ELR (cell line): ENCODE measurements at places on chromosomes 13 and 19.
A peak's percentile ranks its signal among the peaks of the same experiment; 100 is the strongest.

DNA sequence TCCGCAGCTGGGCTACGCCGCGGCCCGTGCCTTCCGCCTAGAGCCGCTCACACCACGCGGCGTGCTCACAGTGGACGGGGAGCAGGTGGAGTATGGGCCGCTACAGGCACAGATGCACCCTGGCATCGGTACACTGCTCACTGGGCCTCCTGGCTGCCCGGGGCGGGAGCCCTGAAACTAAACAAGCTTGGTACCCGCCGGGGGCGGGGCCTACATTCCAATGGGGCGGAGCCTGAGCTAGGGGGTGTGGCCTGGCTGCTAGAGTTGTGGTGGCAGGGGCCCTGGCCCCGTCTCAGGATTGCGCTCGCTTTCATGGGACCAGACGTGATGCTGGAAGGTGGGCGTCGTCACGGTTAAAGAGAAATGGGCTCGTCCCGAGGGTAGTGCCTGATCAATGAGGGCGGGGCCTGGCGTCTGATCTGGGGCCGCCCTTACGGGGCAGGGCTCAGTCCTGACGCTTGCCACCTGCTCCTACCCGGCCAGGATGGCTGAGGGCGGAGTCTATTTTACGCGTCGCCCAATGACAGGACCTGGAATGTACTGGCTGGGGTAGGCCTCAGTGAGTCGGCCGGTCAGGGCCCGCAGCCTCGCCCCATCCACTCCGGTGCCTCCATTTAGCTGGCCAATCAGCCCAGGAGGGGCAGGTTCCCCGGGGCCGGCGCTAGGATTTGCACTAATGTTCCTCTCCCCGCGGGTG lies 7.4 kb downstream of the DBP start:
- DNase-seq: no peak

DNA sequence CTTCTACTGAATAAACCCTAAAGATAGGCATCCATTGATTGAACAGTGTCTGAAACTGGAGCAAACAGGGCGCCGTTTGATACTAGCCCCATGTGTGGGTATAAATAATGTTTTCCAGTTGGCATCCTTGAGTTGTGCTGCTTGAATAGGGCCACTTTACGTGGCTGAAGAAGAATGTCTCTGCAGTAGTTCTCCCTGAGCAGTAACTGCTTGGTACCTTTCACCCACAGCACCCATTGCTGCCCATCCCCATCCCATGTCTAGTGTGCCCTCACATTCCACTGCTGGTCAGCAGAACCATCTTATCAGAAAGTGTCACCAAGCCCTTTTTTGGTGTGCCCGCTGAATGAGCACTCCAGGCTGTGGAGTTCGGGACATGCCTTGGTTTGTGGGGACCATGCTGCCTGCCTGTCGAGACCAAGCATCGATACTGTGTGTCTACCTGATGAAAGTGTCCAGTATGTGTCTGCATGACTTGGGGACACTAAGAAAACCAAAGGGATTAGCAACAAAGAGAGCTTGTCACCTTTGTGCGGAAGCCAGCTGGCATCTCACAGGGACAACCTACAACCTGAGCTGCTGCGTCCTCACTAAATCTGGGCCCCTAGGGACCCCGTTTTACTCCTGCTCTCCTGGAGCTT lies 162.0 kb downstream of the TM9SF2 start:
- no peak for DNase-seq

DNA sequence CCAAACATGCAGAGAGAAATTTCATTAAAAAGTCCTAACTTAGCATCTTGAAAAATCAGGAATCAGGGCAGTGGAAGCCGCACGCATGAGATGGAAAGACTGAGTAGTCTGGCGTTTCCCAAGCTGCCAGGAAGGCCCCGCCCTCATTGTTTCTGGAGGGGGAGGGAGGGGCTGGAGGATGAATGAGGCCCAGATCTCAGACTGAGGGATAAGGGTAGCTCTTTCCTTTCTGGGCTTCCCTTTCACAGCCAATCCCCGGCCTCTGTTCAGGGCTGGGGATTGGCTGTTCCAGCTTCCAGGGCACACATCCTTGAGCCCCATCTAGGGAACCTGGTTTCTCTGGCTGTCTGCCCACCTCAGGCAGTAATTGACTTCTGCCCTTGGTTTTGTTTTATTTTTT lies 7.3 kb downstream of the C19orf53 start:
- DNase-seq: peak; percentile 84

- peak; percentile 42 for DNase-seq
These were observed 43.0 kb upstream of the HNRNPA1L2 start for GRCh38 chr13:52599037-52599847.

DNA sequence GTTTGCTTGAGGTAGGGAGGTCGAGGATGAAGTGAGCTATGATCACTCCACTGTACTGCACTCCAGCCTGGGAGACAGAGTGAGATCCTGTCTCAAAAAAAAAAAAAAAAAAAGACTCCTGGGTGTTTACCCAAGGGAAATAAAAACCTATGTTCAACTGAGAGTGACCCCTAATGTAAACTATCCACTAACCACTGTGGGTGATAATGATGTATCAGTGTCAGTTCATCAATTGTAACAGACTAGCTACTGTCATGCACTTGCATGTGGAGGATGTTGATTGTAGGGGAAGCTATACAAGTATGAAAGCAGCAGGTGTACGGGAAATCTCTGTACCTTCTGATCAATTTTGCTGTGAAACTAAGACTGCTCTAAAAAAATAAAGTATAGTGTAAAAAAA lies 2.6 kb upstream of the CIB3 start:
- DNase-seq: no peak

DNA sequence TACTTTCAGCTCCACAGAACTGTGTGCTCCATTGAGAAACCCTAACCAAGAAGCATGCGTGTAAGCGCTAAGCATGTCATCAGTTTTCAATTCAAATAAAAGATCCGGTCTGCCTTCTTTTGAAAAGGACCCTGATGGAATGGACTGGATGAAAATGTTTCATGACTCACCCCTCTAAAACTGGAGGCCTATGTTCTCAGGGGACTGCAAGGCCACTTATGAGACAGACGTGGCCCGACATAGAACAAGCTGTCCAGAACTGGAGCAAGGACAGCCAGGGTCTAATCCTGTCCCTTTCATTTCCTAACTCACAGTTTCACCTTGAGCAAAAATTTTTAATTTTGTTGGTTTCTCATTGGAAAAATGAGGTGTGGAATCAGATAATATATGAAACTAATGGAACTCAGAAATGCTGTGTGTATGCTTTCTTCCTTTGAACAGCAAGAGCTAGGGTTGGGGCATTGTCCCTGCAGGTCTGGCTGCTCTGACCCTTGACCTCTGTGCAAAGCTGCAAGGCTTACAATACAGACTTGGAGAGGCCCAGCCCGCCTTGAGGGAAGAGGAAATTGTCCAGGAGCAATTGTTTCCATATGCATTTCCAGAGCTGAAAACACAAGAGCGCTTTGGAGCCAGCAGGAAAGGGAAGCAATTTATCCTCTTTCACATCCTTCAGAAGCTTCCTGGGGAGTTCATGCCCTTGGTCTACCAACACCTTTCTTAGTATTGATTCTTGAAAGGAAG lies 553.4 kb upstream of the KLF12 start:
- no peak for DNase-seq

- no peak for DNase-seq
These were observed 77.3 kb downstream of the FGF9 start for GRCh38 chr13:21748166-21748565.

- no peak for DNase-seq
These were observed 414.2 kb downstream of the MYO16 start for GRCh38 chr13:109043636-109044035.

DNA sequence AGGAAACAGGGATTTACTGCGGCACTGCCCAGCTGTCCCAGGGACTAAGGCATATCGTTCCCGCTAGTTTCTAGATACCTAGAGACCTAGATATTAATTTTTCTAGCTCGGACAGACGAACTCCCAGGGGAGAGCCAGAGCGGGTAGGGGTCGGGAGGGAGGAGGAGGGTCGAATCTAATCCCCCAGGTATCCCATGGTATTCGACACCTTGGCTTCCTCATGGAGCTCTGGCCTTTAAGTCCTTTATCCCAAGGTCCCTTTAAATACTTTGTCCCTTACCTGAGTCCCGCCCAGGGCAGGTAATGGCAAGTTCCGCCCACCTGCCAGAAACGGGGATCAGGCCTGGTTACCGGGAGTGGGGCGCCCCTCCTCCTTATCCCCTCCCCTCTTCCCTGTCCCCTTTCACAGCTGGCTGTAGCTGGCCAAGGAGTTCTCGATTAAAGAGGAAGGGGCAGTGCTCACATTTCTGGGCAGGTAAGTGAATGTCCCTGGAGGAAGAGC lies at the start of gene PRRG2:
TSS of gene PRRG2 (plus strand) at position 310 of the 502 bp plus-strand sequence. CDS start 1,904 bp downstream, outside the sequence.
- DNase-seq: no peak

DNA sequence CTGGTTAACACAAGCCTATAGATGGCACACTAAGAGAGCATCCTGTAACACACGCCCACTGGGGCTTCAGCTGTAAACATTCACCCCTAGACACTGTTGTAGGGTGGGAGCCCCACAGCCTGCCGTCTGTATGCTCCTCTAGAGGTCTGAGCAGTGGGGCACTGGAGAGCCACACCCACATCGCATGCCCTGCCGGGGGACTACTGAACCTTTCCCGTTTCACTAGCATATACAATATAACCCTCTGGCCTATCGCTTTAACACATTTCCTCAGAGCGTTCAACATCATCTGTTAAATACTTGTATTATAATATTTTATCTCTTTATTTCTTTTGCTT lies 73.4 kb downstream of the PCDH9 start:
- no peak for DNase-seq

DNA sequence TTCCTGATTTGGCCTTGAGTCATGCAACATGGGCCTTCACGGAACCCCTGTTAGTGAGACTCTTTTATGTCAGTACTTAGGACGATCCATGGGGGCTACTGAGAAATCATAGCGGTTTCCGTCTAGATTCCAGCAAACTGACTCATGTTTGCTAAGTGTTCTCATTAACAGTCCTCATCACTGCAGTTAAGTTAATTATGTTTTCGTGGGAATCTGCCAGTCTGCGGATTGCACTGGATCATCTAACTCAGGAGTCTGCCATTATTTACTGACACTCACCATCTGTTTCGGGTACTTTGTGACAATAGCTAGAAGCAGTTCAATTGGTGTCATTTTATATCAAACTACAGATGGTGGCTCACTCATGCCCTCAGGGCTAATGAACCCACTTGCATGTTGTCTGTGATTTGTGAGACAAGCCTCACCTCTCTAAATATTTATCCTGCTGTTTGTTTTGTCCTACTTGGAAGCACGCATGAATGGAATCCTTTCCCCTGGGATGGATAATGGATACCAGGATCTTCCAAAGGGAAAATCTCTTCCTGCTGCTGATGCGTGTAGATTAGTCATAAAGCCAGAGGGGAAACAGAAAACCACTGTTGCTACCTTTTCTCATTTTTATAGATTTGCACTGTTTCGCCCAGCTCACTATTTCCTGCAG lies 61.8 kb downstream of the RAB20 start:
- DNase-seq: peak; percentile 94

- peak; percentile 17 for DNase-seq
These were observed 1.8 kb downstream of the TMEM91 start for GRCh38 chr19:41377977-41378709.

- DNase-seq: no peak
These were observed 360.6 kb downstream of the TDRD3 start for GRCh38 chr13:60757501-60758215.

GRCh38 chr19:33299051-33299688 lies 3.2 kb downstream of the CEBPA start:
- no peak for DNase-seq

DNA sequence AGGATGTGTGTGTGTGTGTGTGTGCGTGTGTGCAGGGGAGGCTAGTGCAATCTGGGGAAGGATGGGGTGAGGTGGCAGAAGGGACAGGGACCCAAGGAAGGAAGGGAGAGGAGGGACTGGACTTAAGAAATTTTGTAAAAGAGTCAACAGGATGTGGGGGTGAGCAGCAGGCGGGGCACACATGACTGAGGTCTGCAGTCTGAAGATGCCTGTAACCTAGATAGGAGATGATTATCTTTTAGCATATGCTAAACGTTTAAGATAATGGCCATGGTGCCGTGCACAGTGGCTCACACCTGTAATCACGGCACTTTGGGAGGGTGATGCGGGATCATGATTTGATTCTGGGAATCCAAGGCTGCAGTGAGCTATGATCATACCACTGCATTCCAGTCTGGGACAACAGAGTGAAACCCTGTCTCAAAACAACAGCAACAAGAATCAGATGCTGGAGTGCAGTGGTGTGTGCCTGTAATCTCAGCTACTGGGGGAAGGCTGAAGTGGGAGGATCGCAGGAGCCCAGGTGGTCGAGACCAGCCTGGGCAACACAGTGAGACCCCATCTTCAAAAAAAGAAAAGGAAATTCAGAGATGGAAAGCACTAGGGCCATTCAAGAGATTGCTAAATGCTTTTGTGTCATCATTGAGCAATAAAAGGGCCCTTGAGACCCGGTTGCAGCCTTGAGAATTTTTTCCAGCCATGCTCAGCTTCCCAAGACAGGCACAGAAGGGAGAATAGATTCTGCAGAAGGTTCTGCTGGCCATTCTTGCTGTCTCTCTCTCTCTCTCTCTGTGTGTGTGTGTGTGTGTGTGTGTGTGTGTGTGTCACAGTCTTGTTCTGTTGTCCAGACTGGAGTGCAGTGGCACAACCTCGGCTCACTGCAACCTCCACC lies 3.8 kb upstream of the ZNF414 start:
- peak; percentile 45 for DNase-seq

GRCh38 chr13:110023729-110024644 lies 237.6 kb upstream of the IRS2 start:
- DNase-seq: no peak

GRCh38 chr13:52947921-52948373 lies 80.7 kb upstream of the OLFM4 start:
- no peak for DNase-seq

GRCh38 chr13:31504918-31505317 lies 234.4 kb upstream of the RXFP2 start:
- no peak for DNase-seq

GRCh38 chr19:33963514-33963913 lies 166.8 kb downstream of the KCTD15 start:
- DNase-seq: no peak

- no peak for DNase-seq
These were observed 31.0 kb downstream of the KLF12 start for GRCh38 chr13:74103196-74103595.

- DNase-seq: no peak
These were observed 37.7 kb upstream of the DCUN1D2 start for GRCh38 chr13:113528101-113528812.

DNA sequence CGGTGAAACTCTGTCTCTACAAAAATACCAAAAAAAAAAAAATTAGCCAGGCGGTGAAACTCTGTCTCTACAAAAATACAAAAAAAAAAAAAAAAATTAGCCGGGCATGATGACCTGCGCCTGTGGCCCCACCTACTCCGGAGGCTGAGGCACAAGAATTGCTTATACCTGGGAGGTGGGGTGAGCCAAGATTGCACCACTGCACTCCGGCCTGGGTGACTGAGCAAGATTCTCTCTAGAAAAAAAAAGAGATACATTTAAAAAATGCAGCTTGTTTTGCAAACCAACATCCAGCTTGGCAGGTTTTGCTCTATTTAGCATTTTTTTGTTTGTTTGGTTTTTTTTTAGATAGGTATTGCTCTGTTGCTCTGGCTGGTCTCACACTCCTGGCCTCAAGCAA lies 6.7 kb upstream of the PGPEP1 start:
- no peak for DNase-seq
